ENCODE measurements at places on chromosomes 12 and 14.
A peak's percentile ranks its signal among the peaks of the same experiment; 100 is the strongest.

GRCh38 chr12:109388167-109388563 lies 40.5 kb downstream of the MYO1H start:
- no peak for DNase-seq

DNA sequence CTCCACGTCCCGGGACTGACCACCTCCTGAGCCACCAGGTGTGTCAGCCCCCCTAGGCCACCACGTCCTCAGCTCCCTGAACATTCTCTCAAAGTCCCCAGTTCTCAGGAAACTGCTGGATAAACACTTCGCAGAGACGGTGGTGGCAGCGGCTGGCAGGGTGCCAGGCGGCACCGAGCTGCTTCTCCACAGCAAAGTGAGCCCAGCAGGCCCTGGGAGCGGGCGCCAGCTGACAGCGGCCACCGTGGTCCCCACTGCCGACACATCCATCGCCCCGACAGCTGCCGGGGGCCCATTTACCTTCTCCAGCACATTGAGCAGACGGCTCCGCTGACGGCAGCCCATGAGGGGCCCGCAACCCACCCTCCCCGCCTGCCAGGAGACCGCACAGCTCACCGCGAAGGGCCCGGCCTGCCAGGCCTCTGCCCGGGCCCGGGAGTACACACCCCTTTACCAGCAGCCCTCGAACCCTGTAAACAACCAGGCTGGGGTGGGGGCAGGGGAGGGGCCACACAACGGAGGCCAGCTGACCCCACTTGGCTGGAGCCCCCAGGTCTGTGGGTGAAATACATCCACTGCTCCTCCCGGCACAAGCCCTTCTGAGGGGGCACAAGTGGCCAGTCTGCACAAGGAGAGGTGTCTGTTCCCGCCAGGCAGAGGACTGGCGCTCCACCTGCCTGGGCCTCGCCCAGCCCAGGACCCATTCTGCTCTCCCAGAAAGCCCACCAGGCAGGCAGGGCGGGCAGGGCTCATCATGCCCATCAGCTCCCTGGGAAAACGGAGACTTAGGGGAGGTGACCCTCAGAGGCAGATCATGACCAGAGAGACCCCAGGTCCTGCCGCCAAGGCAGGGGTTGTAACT lies 10.5 kb downstream of the AKT1 start:
- no peak for DNase-seq

GRCh38 chr14:77046721-77047120 lies 18.2 kb upstream of the IRF2BPL start:
- no peak for DNase-seq

DNA sequence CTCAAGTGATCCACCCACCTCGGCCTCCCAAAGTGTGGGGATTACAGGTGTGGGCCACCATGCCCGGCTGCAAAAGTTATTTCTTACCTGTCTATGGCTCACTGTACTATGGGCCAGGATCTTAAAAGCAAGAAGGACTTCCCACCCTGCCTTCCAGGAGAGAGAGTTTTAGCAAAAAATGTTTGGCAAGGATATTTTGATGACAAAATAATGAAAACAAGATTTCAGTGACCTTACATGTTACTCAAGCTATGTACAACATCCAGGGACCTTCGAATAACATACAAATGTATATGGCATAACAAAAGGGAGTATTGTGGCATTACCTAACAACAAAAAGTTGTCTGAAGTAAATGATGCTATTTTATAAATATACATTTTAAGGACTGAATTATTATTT lies 55.1 kb downstream of the ANO6 start:
- no peak for DNase-seq

DNA sequence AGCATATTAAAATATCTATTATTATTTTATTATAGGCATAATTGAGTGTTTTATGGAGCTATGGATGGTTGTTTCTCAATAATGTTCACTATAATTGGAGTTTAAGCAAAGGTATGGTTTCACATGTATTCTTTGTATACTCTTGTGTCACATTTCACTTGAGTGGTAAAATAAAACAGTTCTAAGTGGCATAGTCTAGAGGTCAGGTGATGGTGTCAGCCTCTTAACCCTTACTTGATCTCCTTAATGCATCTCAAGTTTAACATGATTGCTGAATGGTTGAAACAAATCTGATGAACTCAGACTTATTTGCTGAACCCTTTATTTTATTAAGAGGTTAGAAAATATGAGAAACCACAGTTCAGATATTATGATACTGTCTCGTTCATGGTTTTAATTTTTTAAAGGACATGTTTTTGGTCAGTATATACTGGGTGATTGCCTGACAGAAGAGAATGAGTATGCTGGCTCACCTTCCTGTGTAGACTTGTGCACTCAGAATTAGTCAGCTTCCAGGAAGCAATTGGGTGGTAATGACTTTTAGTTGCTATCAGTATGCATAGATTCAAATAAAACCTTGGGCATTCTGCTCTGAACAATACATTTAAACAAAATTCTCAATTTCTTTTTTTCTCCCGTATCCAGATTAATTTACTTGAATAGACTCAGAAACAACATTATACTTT lies 464.6 kb downstream of the PCNX1 start:
- no peak for DNase-seq

DNA sequence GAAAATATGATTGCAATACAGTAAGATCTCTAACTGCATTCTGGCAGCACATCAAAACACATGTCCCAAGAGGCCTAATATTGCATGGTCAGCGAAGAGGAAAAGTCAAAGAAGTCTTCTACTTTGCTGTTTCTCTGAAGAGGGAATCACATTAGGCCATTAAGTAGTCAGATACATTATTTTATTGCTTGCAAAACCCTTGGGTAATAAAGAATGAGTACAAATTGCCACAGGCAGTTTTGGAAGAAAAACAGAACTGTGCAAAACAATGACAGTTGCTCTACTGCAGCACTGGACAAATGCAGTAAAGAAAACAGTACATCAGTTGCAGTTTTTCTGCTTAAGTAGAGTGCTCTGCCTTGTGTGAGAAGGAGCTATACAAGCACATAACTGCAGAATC lies 211.9 kb downstream of the MED13L start:
- no peak for DNase-seq

- no peak for DNase-seq
These were observed 41.3 kb downstream of the TDG start for GRCh38 chr12:104006929-104007328.

DNA sequence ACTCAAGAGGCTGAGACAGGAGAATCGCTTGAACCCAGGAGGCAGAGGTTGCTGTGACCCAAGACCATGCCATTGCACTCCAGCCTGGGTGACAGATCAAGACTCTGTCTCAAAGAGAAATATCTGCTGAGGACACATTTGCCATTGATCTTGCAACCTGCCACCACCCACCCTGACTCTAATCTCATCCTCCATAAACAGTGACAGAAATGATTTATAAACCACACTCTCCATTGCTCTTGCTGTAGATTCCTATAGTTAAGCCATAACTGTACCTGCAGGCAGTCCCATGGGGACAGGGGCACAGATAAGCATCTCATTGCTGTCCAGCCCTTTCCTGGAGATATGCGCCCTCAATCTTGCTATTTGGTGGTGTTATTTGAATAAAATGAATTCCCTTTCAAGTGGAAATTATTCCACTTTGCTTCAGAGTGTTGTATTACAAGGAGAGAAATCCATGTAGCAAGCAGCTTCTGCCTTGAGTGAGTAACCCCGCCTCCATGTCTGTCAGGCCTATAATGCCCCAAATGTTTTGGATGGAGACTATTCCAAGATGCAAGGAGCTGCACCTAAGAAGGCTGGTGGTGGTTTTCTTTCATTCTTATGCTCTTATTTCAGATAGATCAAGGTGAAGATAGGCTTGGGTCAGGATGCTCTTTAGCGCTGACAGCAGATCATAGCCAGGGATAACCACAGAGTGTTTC lies 3.0 kb upstream of the ZDHHC22 start:
- no peak for DNase-seq

GRCh38 chr14:100405760-100406455 lies 82.8 kb downstream of the SLC25A47 start:
- DNase-seq = no peak

DNA sequence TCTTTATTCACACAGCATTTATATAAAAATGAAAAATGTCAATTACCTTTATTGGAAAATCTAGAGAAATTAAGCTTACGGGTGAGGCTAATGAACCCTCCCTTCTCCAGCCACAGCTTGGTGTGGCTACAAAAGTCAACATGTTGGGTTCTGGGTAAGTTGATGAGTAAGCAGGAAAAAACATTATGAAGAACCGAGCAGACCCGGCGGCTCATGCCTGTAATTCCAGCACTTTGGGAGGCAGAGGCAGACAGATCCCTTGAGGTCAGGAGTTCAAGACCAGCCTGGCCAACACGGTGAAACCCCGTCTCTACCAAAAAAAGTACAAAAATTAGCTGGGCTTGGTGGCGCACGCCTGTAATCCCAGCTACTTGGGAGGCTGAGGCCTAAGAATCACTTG lies 10.9 kb downstream of the NAA25 start:
- no peak for DNase-seq

- DNase-seq = no peak
These were observed 37.6 kb upstream of the SPTLC2 start for GRCh38 chr14:77654001-77654441.

GRCh38 chr12:68904351-68904962 lies 28.5 kb downstream of the CPM start:
- DNase-seq = peak; percentile 31

DNA sequence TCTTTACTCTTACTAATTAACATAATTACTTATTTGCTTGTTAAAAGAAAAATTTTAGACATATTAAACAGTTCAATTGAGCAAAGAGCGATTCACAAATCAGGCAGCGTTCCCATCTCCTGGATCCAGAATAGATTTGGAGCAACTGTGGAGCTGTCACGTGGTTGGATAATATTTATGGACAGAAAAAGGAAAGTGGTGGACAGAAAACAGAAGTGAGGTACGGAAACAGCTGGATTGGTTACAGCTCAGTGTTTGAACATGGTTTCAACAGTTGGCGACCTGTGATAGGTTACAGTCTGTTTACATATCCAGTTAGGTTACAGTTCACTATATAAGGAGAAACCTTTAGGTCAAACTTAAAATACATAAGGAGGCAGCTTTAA lies 19.7 kb upstream of the FAM234B start:
- DNase-seq = no peak

- DNase-seq = no peak
These were observed 60.7 kb upstream of the NR2C1 start for GRCh38 chr12:95134085-95134484.

DNA sequence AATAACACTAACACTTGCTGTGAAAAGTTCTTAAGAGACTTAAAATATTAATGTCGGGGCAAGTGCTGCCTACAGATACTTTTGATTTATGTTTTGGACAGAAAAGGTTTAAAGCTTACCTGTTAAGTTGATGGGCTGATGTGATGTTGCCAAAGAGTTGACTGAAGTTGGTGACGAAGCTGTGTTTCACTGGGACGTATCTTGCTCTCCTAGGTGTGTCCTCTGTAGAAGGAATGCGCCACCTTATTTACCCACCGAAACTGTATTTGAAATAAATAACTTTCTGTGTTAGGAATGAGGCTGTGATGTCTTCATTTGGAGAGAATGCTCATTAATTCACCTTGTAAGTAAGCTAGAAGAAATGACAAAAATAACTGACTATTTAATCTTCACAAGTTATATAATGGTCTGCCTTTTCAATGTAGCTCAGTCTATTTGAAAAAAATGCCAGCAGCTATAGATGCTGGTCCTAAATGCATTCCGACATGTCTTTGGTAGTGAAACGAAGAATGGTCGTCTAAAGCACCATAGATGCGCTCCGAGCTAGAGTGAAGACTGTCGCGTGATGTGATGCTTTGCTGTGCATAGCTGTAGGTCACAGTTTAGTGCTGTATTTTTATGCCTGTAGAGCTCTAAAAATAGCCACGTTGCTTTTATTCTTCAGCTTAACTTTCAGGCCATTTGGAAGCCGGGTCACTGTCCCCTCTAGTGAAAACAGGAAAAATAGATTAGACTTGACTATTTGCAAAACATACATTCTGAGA lies at the start of gene RD3L:
RD3L (minus strand) TSS at position 557 of the 764 bp plus-strand sequence. CDS start 834 bp downstream, outside the sequence.
- no peak for DNase-seq

DNA sequence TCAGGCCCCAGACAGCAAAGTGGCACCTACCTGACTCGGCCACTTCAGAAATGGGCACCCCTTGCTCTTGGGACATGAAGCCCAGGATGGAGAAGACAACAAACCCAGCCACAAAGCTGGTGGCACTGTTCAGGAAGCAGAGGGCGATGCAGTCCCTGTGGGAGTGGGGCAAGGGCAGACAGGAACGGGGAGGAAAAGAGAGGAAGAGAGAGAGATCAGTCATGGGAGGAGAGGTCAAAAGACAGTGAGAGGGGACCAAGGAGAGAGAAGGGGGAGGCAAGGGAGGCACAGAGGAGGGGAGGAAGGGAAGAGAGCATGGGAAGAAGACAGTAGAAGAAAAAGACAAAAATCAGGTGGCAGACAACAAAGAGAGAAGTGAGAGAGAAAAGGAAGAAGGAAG lies 16.6 kb downstream of the SLC6A12 start:
- no peak for DNase-seq

DNA sequence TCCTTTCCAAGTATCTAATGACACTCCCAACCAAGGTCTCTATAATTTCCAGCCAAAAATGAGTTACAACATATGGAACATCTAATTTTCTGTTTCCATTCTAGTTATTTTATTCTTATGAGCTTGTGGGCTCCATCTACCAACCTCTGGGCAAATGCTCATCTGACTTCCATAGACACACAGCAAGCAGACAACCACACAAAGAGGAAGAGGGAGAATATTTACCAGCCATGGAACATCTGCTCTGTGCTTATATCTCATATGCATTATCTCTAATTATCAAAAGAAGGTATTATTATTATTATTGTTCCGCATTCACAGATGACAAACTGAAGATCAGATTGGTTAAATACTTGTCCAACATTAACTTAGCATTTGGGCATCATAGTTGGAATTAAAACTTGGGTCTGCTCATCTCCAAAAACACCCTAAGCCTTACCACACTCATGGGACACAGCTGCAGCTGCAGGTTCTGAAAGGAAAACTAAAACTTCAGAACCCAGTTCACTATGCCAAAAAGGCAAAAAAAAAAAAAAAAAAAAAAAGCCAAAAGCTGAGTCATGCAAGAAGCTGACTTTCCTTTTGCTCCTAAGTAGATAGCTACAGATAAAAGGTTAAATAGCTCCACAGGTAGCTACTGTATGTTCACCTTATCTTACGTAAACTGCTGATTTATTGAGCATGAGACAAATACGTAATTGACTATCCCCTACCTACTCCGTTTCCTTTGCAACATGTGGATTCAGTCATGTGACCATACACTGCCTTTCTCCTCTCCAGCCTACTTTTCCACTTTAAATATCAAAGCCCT lies 23.6 kb upstream of the TCL1B start:
- no peak for DNase-seq

- no peak for DNase-seq
These were observed 52.8 kb downstream of the ITPK1 start for GRCh38 chr14:93062890-93063289.

DNA sequence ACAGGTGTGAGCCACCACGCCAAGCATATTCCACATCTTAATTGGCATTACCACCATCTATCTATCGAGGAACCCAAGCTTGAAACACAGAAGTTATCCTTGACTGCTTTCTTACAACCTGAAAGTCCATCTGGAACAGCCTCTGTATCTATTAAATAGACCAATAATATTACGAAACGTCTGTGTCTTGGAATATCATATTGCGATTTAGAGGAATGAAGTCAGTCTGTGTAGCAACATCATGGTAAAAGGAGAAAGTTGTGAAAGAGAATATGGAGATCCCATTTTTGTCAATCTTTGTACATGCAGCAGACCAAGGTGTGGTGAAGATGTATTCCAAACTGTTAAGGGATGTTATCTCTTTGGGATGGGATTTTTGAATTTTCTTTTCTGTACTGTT lies 25.8 kb upstream of the MAX start:
- no peak for DNase-seq

- DNase-seq = no peak
These were observed 59.8 kb upstream of the CISTR start for GRCh38 chr12:53811606-53812005.

Data from stimulated activated naive B cell treated with anti-CD40 and anti-IgM and Interleukin-4, amounts not matched to agents 10 μg/mL and 1 μg/mL and 100 μg/mL, for 72 hours (primary cell).